Fibroblast of skin of left biceps (primary cell): ENCODE measurements at places on chromosomes 1 and 21.

DNA sequence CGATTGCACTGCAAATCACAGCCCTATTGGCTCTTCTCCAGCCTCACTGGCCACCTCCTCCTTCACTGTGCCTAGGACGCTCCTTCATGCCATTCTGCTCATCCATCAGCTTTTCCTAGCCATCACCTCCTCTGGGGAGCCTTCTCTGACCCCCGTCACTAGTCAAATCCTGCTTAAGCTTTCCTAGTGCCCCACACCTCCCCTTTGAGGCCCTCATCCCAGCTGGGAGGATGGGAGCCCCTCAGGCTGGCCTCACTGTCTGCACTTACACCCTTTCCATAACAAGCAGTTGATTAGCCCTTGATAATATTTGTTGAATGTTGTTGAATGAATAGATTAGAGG is 50.7 kb downstream of the KLHDC7A start:
- DNase-seq, result no peak

DNA sequence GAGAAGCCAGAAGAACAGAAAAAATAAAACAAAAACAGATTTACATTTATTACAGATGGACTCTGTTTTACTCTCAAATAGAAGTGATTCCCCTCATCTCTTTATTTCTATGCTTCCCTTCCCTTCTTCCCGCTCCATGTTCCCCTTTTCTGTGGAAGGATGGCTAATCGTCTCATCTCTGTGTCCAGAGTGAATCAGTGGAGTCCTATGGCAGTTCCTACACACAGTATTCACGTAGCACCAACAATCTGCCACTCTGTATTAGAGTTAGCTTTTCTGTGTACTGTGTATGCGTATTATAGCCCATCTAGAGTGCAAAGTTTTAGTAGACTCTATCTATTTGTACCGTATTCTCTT is 6.8 kb upstream of the ERO1B start:
- no peak for DNase-seq

- no peak for DNase-seq
Observed at GRCh38 chr21:41325138-41325912, 8.7 kb downstream of the FAM3B start.

GRCh38 chr1:99728494-99729235 is 37.8 kb downstream of the FRRS1 start:
- DNase-seq, result no peak

DNA sequence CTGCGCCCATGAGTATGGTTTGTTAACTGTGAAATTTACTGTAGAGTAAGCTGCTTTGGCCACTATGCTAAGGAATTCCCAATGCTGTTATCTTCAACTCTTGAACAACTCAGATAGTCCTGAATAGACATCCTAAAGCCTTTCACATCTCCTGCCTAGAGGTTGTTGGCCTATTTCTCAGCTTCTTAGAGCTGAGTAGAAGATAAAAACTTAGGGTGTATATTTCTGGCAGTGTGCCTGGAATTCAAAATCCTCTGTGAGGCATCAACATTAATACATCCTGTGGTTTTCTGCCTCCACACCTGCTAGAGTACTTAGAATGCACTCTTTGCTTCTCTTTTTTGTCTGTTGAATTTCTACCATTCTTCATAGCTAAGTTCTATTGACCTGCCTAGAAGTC is 45.8 kb upstream of the RC3H1 start:
- DNase-seq, result no peak

GRCh38 chr1:18794561-18794960 is 64.9 kb downstream of the TAS1R2 start:
- DNase-seq, result no peak

DNA sequence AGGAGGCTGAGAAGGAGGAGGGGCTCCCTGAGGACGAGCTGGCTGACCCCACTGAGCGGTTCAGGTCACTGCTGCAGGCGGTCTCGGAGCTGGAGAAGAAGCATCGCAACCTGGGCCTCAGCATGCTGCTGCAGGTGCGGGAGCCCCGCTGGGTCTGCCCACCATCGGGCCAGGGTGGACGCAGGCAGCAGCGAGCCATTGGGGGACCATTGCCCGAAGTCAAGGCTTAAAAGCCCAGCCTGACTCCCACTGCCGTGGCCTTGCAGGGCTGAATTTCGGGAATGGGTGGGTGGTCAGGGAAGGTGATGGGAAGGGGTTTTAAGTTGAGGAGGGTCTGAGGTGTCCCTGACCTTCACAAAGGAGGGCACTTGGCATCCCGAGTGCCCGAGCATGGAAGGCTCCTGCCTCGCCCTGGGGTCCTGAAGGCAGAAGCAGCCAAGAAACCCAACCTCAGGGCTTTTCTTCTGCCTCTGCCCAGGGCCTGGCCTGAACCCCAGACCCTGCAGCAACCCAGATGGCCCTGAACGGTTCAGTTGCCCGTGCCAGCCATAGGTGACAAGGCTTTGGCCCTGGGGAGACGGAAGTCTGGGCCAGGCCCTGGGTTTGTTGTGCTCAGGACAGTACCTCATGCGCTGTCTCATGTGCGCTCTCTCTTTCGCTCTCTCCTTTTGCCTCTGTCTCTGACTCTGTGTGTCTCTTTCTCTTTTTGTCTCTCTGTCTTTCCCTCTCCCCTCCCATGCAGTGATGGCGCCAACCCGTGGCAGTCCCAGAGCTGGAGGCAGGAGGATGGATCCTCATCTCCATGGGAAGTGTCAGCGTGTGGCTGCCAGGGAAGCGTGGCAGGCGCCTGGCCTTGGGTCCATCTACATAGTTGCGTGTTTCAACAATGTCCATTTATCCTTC is 6.2 kb downstream of the RNF187 start:
- no peak for DNase-seq

- peak; percentile 87 for DNase-seq
Observed at GRCh38 chr1:8873506-8874229, 4.8 kb downstream of the ENO1 start.

DNA sequence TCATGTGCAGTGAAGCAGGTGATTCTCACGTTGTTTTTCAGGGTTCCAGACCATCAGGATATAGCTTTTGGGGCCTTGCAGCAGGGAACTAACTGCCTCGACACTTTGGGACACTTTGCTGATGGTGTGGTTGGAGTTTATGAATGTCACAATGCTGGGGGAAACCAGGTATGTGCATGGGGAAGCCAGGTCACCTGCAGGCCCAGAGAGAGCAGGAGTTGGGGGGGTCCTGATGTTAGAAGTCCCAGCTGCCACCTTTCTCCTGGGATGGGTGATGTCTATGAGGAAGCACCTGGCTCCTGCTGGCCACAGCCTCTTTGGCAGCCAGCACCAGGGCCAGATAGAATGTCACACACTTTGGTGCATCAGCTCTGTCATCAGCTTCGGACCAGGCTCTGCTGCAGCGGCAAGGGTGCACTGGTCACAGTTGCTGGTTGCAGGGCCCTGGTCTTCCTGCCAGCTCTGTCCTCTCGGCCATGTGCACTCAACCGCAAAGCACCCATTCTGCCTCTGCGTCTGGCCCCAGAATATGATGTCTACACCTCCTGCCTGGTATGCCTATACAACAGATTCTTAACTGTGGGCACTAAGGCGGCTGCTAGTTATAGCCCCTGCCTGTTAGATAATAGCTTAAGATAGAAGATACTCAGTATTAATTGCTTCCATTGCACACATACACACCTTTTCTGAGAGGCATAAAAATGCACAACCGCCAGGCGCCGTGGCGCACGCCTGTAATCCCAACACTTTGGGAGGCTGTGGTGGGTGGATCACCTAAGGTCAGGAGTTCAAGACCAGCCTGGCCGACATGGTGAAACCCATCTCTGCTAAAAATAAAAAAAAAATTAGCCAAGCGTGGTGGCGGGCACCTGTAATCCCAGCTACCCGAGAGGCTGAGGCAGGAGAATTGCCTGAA is 160.7 kb downstream of the PGBD5 start:
- no peak for DNase-seq

GRCh38 chr1:198880818-198881597 is 242.2 kb downstream of the PTPRC start:
- DNase-seq, result peak; percentile 93

GRCh38 chr1:184289825-184290550 is 96.8 kb upstream of the C1orf21 start:
- DNase-seq, result no peak

DNA sequence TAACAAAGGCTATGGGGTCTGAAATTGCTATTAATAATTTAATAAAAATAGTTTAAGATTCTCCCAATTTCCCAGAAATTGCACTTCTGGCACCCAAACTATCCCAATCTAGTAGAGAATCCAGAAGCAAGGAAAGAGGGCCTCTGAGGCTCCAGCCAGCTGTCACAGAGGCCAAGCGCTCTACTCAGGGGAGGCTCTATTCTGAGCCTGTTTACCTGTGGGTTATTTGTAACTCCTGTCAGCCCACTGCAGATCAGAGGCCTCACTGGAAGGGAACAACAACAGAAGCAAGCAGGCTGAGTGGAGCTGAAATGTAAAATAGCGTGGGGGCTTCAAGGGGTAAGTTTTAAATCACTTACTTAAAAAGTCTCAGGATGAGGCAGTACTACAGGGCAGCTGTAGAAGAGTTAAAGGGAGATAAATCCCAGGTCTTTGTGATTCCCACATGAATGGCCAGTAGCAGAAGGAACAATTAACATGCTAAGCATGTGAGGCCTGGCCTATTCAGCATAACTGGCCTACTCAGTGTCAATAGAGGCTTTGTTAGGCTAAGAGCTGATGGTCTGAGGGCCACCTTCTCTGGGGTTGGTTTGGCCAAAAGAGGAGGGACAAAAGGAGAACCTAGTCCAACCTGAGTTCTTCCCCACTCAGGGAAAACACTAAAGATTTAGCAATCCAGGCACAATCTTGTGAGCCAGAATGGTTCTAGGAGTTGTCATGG is 12.8 kb downstream of the ZNF687 start:
- DNase-seq, result no peak

GRCh38 chr21:18655931-18656330 is 252.3 kb upstream of the TMPRSS15 start:
- no peak for DNase-seq
